ENCODE measurements at places on chromosomes 7 and 10.

GRCh38 chr7:42400961-42401360 lies 164.0 kb upstream of the GLI3 start:
- no peak for DNase-seq

DNA sequence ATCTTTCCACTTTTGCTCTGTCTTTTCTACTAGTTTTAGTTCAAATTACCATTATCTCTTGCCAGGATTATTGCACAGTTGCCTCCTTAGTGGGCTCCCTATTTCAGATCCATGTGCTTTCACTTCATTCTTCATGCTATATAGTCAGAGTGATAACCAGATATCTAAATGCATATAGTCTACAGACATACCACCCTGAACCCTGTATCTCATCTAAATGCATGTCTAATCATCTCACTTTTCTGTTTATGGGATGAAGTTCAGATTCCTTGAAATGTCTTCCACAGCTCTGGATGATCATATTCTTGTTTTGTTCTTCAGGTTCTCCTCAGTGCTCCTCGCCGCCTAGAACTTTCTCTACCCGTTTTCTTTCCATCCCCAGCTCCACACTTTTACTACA lies 13.8 kb downstream of the RSBN1L start:
- no peak for DNase-seq

- DNase-seq, result no peak
These were observed 94.1 kb downstream of the CDCA7L start for GRCh38 chr7:21851559-21851967.

GRCh38 chr7:105689067-105689819 lies 108.0 kb upstream of the EFCAB10 start:
- DNase-seq, result no peak

GRCh38 chr7:23214423-23214822 lies 32.2 kb upstream of the GPNMB start:
- no peak for DNase-seq

GRCh38 chr10:114516356-114516755 lies 112.1 kb upstream of the AFAP1L2 start:
- DNase-seq, result no peak

- peak; percentile 30 for DNase-seq
These were observed 43.7 kb downstream of the ZNF273 start for GRCh38 chr7:64946772-64947171.

DNA sequence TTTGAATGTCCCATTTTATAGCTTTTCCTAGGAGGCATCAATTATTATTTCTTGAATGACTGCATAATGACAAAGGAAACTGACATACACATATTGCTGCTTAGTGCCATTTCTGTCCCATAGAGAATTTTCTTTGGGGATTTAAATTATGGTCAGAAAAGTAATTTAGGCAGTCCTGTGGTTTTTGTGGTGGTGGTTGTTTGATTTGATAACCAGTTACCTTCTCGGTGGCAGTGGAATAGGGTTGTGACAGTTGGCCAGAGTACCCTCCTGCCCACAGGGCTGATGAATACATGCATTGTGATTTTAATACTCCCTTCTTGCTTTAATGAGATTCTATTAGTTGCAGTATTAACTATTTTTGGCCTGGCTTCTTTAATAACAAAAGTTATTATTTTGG lies 6.6 kb upstream of the SGCE start:
- DNase-seq, result no peak

GRCh38 chr10:124743191-124744101 lies 732 bp downstream of the FAM53B start:
- DNase-seq, result no peak

DNA sequence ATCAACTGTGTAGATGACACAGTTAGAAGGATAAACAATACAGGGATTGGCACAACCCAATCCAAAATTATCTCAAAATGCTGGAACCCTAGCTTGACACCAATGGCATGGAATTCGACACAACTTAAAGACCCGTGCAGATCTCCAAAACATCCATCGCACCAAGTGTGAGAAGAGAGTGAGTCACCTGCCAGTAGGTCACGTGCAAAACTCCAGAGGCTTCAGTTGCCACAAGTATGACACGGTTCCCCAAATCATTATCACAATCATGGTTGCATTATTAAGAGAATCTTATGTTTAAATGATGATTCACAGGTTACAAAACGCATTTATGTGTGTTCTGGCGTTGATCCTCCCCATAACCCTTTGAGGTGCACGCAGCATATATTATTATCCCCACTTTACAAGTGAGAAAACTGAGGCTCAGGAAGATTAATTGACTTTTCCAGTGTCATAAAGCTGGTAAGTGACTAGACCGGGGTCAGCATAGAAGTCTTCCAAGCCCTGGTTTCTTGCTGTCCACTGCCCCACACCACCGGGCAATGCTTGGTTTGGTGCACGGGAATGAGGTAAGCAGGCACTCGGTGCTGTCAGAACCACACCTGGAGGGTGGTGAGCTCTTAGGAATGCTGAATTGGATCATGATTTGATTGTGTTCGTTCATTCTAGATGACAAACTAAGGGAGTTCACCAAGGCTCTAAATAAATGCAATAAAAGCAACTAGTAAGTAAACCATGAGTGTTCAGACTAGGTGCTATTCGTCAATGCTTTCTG lies 23.6 kb upstream of the STK17A start:
- no peak for DNase-seq

GRCh38 chr7:155809332-155809946 lies 2.8 kb downstream of the SHH start:
- DNase-seq, result no peak

- DNase-seq, result no peak
These were observed 10.0 kb downstream of the GRK5 start for GRCh38 chr10:119217401-119217800.

- no peak for DNase-seq
These were observed 4.6 kb downstream of the DCLRE1A start for GRCh38 chr10:113849140-113849803.

DNA sequence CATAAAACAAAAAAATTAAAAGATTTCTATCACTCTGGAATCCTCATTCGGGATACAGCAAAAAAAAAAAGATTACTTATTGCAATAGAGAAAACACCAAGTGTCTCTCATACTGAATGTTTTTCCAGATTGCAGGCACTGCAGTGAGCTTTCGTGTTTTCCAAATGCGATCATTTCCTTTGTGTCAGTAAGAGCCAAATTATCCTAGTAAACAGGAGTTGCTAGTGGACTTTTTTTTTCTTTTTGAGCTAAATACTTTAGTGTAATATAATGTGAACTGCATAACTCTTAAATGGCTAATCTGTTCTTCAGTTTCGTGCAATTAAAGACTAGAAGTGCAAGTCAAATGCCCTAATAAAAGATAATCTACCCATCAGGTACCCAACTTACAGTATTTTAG lies 44.4 kb upstream of the TOMM7 start:
- DNase-seq, result no peak

DNA sequence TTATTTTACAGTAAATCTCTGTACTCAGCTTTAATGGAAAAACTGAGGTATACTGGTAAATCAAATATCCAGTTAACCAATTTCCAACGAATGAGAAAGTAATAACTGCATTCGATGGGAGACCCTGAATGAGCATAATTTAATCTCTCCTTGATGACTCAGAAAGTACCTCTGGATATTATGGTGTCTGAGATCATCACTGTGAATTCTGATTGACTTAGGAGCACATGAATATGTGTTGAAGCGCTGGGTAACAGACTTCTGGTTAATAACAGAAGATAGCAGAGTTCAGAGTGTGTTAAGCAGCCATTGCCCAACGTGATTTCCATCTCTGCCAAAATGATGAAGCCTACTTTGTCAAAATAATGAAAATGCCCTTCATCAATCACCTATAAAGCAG lies 116.6 kb downstream of the NRP1 start:
- no peak for DNase-seq

Measured in NCI-H1105 treated with DMSO at 0.1 percent for 48 hours (cell line).